Adipose tissue (tissue), 3 donors: ENCODE measurements at places on chromosomes 11 and 22. TPM values are rescaled to one million over a fixed set of nuclear protein-coding genes. Genes with fewer than 3 reads are reported as not detected.

The APOC3 gene
- polyA plus RNA-seq, result 0.21 TPM

The PANX3 gene
- not detected for polyA plus RNA-seq

The DESI1 gene
- 16.8 TPM for polyA plus RNA-seq

The SMTNL1 gene
- polyA plus RNA-seq, result not detected

The TMEM151A gene
- 0.75 TPM for polyA plus RNA-seq

The PRR33 gene
- 0.11 TPM for polyA plus RNA-seq

The BCR gene
- 37.9 TPM for polyA plus RNA-seq

The OR4C5 gene
- not detected for polyA plus RNA-seq

The VSIG2 gene
- 1.2 TPM for polyA plus RNA-seq

The API5 gene
- 32.7 TPM for polyA plus RNA-seq

The TESMIN gene
- polyA plus RNA-seq, result 1.5 TPM

The BTBD18 gene
- polyA plus RNA-seq, result not detected

The DNAJC24 gene
- polyA plus RNA-seq, result 7.3 TPM

The SLC22A12 gene
- polyA plus RNA-seq, result 0.02 TPM

The APLNR gene
- 0.78 TPM for polyA plus RNA-seq

The SEPTIN3 gene
- polyA plus RNA-seq, result 0.70 TPM

The BATF2 gene
- polyA plus RNA-seq, result 1.2 TPM

The SELENOH gene
- 87.2 TPM for polyA plus RNA-seq

The DRD4 gene
- polyA plus RNA-seq, result 0.16 TPM

The GNG3 gene
- not detected for polyA plus RNA-seq

The FAM83F gene
- 1.2 TPM for polyA plus RNA-seq

The TMEM121B gene
- 0.11 TPM for polyA plus RNA-seq

The MGAT3 gene
- 3.0 TPM for polyA plus RNA-seq

The KLHL35 gene
- 0.56 TPM for polyA plus RNA-seq

The TMEM45B gene
- polyA plus RNA-seq, result 0.62 TPM

The CEP126 gene
- 0.70 TPM for polyA plus RNA-seq

The MYRF gene
- polyA plus RNA-seq, result 13.4 TPM

The TOMT gene
- polyA plus RNA-seq, result not detected

The FOXRED1 gene
- polyA plus RNA-seq, result 24.5 TPM

The C11orf21 gene
- polyA plus RNA-seq, result 0.62 TPM

The C22orf31 gene
- not detected for polyA plus RNA-seq

The MS4A15 gene
- polyA plus RNA-seq, result 0.03 TPM

The POGLUT3 gene
- 3.5 TPM for polyA plus RNA-seq

The OR10G7 gene
- not detected for polyA plus RNA-seq

The KCNJ5 gene
- 0.48 TPM for polyA plus RNA-seq

The SLC22A25 gene
- 0.04 TPM for polyA plus RNA-seq

The CCDC82 gene
- polyA plus RNA-seq, result 13.3 TPM

The FERMT3 gene
- 5.6 TPM for polyA plus RNA-seq

The SNX32 gene
- not detected for polyA plus RNA-seq

The SYCE3 gene
- not detected for polyA plus RNA-seq

The PAX6 gene
- 0.34 TPM for polyA plus RNA-seq

The MAPK8IP2 gene
- 2.0 TPM for polyA plus RNA-seq

The UPK3A gene
- polyA plus RNA-seq, result not detected

The SNU13 gene
- polyA plus RNA-seq, result 139 TPM

The CRYAB gene
- 100 TPM for polyA plus RNA-seq

The MS4A4E gene
- polyA plus RNA-seq, result 0.08 TPM

The LDLRAD3 gene
- 7.0 TPM for polyA plus RNA-seq

The KDM4E gene
- polyA plus RNA-seq, result not detected

The ARSA gene
- polyA plus RNA-seq, result 44.1 TPM

The DEPDC7 gene
- 2.2 TPM for polyA plus RNA-seq

The VPREB1 gene
- not detected for polyA plus RNA-seq

The CATSPER1 gene
- 0.02 TPM for polyA plus RNA-seq

The NXPE4 gene
- 0.34 TPM for polyA plus RNA-seq
